ENCODE measurements at places on chromosomes 2 and 18.

GRCh38 chr2:29260142-29260772, 145.0 kb downstream of the CLIP4 start:
- DNase-seq = peak; percentile 33

DNA sequence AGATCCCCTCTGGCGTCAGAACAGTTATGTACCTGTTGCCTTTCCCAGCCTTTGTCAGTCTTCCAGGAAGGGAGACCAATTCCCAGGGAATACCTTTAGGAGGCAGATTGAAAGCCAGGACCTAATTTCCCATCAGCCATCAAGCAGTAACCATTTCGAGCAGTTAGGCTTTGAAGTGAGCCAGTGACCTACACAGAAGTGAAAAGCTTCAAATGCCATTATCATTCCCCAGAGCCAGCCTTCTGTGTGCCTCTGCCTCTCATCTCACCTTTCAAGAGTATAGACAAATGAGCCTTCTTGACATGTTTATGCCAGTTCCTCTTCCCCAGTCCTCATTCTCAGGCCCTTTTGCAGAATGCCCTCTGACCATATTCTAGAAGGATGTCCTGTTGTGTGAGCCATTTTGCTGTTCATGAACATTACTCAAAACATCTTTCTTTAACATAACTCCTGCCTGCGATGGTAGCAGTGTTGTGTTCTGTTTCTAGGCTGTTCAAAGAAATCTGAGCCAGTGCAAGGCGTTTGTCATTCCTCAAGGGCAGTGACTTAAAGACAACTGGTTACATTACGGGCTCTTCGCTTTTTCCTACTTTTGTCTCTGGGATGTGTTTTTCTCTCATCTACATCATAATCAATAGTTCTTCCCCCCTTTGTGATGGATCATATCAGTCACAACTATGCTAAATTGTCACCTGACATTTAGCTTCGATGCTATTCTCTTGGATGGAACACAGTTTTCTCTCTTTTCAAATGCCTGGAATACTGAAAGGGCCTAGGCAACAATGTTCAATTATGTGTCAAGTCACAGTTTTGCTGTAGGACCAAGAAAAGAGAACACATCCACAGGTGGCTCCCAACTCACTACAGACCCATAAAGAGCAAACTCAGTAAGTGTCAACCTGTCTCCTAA, 138.6 kb downstream of the ALK start:
- DNase-seq = no peak

GRCh38 chr2:96856776-96857666, 795 bp downstream of the ANKRD39 start:
- no peak for DNase-seq

GRCh38 chr2:88161446-88162244, 8.5 kb upstream of the THNSL2 start:
- DNase-seq = no peak

DNA sequence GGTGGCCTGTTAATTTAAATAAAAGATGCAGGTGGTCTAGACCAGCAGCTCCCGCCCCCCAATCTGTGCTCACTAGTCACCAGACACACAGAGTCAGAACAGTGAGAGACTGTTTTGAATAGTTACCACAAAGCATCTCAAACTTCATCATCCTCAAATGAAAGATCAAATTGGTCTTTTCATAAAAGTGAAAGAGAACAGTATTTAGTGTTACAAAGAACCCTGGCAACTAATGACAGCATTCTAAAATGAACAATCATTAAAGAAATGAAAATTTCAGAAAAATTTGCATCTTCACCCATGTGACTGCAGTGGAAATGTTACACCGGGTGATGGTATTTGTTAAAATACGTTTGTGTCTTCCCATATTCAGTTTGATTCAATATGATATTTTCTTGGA, 65.5 kb upstream of the PMAIP1 start:
- DNase-seq = no peak

GRCh38 chr18:21496277-21496835, 104.1 kb downstream of the ESCO1 start:
- no peak for DNase-seq

DNA sequence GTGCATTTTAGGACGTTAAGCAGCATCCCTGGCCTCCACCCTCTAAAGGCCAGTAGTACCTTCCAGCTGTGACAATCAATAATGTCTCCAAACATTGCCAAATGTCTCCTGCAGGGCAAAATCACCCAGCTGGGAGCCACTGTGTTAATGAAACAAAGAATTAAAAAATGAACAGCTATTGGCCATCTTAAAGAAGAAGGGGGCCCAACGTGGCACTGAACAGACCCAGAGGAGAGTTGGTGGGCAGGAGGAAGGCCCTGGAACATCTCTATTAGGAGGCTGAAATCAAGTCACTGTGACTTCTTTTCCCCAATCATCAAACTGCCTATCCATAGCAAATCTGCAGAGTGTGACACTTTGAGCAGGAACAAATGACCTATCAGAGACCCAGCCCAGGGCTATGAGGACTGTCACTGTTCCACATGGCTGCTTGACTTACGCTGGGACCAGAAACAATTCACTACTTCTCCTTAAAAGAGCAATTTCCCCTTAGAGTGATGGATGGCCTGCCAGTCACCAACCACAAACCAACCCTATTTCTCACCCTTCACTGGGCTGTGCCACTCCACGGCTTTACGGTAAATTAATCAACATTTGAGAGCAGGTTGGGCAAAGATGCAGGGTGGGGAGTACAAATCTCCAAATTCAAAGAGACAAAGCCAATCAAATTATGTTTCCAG, 35.2 kb upstream of the TEX51 start:
- DNase-seq = no peak

DNA sequence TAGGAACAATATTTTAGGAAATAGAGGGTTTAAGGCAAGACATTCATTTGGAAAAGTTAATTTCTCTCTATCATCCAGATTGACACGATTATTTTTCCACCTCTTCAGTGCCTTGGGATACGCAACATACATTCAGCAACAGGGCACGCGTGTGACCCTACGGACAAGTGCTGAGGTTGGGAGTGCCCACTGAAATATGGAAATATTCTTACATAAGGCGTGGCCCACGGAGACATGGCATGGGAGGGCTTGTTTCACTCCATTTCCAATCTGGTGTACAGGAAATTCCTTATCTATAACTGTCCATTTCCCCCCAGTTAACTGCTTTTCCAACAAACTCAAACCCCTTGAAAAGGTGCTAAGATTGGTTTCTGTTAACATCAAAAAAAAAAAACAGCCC, 20.9 kb upstream of the KIDINS220 start:
- DNase-seq = no peak

DNA sequence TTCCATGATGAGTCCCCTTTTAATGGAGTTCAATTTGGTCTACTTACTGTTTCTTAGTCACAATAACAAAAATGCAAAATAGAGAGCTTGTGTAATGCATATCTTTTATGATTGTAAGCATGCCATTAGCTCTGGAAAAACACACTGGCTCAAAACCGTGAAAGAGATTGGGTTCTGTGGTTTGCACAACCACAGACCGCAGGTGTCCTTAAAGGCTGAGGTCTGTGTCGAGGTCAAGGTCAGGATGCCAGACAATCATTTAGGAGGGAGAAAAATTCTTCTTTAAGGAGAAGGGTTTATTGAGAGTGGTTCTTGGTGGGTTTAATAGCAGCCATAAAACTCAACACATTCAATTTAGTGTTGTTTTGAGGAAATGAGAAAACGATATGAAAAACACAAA, 487.2 kb downstream of the GALR1 start:
- DNase-seq = no peak

GRCh38 chr2:230124757-230125431, 56.2 kb upstream of the SLC16A14 start:
- DNase-seq = no peak

DNA sequence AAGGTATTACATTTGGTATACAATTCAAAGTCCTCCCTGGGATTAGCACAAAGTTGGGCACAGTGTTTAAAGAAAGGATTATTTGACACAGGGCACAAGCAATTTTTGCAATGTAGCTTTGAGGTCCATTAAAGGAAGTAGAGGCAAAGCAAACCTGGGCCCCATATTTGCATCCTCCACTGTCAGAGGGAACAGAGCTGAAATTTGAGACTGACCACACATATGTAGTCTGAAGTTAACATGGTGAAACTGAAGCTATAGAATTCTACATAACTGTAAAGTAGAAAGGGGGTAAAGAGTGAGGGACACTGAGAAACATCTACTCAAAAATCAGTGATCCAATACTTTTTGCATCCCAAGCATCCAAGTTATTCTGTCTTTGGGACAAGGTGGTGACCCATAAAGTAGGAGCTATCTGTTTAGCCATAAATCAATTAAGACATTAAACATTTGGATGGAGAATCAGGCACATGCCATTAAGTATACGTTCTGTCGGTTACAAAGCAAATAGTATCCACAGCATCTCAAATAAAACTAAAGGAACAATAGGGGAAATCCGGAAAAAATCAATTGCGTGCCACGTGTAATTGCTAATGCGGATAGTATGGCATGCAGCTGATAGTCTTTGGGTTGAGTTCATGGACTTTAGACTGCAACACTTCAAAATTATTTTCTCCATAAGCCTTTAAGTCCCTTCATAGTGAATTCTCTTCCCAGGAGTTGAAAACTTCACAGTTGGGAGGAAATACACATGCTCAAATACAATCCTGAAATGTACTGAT, 72.6 kb downstream of the PLEKHM3 start:
- DNase-seq = no peak

GRCh38 chr2:234544659-234545611, 48.1 kb upstream of the ARL4C start:
- DNase-seq = peak; percentile 75

GRCh38 chr2:44943031-44943692, 1.7 kb downstream of the SIX3 start:
- no peak for DNase-seq

DNA sequence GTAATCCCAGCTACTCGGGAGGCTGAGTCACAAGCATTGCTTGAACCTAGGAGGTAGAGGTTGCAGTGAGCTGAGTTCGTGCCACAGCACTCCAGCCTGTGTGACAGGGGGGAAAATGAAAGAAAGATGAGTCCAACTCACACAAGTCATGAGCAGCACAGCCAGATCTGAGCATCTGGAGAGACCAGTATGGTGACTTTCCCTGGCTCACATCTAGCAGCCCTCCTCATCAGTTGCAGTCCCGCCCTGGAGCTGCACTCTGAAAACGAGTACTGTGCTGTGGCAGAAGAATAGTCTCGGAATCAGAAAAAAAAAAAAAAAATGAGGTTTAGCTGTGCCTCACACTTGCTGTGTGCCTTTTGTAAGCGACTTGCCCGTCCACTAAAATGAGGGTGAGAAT, 74.4 kb upstream of the TRIB2 start:
- DNase-seq = no peak

GRCh38 chr2:233380995-233381637, 26.8 kb downstream of the DGKD start:
- no peak for DNase-seq

- DNase-seq = no peak
Observed at GRCh38 chr2:70528929-70529328, 24.7 kb downstream of the TGFA start.

GRCh38 chr2:119218478-119219064, 5.1 kb upstream of the STEAP3 start:
- DNase-seq = peak; percentile 81

DNA sequence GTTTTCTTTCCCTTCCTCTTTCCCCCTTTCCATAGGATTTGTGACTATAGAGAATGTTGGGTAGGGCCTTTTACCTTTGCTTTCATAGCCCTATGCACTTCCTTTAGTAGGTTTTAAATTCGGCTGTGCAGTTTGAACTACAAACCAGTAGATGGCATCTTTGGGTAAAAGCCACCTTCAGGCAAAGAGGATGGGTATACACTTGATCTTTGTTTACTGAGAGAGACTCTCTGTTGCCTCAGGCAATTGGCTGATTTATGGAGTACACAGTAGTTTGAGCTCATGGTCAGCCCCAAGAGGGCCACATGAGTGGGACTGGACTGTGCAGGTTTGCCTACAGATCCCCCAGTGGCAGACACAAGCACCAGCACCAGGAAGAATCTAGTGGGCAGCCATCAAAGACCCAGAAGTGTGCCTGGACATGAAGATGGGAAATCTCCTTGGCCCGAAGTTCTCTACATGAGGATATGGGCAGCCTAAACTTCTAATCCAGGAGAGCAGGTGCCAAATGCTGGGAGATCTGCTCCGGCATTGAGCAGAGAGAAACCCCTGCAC, 1304.3 kb upstream of the DDX18 start:
- peak; percentile 11 for DNase-seq

- peak; percentile 3 for DNase-seq
Observed at GRCh38 chr2:98634406-98635092, 26.2 kb downstream of the UNC50 start.

DNA sequence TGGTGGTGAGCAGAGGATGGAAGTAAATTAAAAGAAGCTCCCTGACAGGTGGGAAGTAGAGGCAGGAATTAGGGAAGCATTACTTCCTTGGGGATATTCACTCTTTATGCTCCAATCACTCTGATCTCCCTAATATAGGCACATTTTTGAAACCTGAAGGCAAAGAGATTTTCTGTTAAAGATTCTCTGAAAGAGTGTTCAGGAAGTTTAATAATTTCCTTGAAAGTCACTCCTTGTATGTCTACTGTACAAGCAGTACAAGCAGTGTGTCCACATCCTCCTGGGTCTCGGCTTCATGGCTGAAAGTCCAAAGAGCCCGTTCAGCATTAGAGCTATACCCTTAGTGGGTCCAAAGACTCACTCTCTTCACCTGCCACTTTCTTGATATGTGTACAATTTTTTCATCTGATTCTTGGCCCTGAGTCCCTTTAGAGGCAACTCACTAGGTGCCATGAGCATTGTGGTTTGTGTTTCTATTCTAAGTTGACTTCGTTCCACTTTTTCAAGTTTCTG, 60.2 kb downstream of the AAK1 start:
- DNase-seq = no peak

DNA sequence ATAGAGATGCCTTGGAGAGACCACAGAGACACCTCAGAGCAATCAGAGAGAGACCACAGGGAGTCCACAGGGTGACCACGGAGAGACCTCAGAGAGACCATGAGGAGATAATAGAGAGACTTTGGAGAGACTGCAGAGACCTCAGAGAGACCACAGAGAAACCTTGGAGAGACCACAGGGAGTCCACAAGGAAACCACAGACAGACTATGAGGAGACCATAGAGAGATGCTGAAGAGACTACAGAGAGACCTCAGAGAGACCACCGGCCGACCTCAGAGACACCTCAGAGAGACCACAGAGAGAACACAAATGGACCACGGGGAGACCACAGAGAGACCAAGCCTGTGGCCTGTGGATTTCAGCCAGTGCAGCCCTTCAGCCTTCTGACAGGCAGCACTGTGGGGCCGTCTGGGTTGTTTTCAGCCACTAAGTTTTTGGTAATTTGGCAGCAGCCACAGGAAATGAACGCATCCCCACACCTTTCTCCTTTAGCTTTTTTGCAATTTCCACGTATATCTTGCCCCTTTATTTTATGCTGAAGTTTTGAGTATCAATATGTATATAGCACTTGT, 11.4 kb upstream of the TMEM18 start:
- DNase-seq = no peak
